Fibroblast of mammary gland (primary cell): ENCODE measurements at places on chromosomes 3 and 15.

DNA sequence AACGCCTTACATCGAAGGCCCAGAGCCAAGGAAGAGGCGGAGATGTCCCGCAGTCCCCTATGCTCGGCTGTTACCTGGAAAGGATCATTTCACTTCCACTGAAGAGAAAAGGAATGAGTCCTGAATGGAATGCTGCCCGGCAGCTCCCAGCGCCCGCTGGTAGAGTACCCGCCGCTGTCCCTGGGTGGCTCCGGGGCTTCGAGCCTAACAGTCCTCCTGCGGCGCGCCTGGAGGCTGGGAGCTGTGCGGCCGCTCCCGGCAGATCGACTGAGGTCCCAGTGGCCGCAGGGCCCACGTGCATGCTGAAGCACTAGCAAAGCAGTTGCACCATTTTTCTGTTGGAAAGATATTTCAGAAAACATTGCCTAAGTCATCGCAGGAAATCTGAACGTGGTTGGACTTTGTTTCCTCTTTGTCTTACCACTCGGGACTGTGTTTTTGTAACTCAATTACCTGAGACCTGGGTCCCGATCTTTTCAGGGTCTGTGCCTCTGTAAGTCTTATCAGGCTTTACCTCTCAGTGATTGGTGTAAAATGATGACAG, 984 bp downstream of the RNU6-1 start:
- no peak for DNase-seq

DNA sequence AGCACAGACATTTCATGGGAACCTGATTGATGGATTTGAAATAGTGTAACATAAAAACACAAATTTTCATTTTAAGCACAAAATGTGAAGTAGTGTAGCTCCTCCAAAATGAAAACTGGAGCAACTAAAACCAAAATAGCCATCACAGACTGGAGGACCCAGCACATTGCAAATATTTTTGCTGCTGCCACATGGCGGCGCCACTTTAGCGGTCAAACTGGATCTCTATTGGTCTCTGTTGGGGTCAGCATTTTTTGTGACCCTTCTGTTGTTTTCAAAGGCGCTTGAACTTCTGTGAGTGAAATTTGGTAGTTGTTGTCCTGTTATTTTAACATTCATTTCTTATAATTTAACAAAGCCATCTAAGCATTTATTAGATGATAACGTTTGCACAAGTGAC, 259.9 kb downstream of the IL20RB start:
- DNase-seq: no peak

DNA sequence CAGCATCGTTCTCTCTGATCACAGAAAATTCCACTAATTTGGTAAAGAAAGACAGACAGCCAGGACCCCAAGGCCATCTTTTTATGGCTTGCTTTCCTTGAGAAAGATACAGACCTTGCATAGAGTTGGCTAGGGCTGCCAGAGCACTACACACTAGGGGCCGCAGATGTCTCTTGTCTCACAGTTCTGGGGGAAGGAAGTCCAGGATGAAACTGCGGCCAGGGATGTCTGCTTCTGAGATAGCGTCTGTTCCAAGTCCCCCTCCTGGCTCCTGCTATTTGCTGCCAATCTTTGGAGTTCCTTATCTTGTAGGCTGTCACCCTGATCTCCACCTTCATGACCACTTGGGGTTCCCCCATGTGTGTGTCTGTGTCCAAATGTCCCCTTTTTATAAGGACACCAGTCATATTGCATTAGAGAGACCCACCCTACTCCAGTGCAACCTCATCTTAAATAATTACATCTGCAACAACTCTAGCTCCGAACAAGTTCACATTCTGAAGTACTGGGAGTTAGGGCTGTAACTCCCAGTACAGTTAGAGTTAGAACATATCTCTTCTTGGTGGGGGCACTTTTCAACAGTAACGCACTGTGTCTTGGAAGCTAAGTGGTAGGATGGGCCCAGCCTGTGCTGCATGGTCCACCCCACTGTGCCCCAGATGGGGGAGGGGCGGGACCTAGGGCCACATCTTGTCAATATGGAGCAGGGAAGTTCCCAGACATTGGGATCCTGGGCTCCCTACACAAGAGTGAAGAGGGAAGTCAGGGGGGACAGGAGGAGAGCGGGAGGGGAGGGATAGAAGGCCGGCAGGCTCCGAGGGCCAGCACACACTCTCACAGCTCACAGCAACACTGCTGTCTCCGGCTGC, 42.2 kb downstream of the KLF15 start:
- no peak for DNase-seq

DNA sequence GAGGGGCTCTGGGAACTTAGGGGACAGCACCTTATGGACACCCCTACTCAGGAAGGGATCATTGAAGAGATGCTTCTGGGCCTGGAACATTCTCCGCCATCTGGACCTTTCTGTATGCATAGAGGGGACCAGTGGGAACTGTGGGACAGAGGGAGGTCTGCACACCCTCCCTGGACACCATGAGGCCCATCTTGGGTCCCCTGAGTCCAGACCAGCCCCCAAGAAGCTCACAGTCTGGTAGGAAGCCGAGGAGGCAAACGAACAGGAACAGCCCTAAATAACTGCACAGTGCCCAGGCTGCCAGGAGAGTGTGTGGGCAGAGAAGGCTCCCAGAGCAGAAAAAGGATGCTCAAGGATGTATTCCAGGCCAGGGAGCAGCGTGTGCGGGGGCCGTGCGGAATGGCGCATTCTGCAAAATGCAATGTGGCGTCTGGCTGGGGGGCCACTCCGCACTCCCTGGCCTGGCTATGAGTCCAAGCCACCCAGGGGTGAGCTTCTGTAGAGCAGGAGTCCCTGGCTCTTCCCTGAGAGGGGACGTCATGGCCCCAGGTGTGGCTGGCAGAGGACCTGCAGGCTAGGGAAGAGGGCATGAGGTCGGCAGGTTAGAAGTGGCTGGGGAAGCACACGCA, 24.5 kb upstream of the KLF13 start:
- DNase-seq: no peak

- no peak for DNase-seq
Measured at GRCh38 chr3:136612512-136612911, 139.7 kb downstream of the STAG1 start.

- no peak for DNase-seq
Measured at GRCh38 chr15:31291048-31291578, 35.5 kb upstream of the KLF13 start.

DNA sequence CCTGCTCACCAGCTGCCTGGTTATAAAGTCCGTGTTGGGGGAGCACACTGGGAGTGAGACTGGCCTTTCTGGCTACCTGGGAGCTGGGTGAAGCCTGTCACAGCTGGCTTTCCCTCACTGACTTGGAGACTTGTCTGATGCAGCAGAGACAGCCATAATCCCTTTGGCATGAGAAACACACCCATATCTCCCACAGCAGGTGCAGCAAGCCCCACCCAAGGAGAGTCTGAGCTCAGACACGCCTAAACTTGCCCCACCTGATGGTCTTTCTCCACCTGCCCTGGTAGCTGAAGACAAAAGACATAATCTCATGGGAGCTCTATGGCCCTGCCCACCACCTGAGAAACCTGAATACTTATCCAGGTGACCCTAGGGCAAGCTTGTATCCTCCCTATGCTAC, 54.8 kb downstream of the NMD3 start:
- DNase-seq: no peak

- peak; percentile 2 for DNase-seq
Measured at GRCh38 chr3:31274326-31275024, 258.2 kb upstream of the STT3B start.

DNA sequence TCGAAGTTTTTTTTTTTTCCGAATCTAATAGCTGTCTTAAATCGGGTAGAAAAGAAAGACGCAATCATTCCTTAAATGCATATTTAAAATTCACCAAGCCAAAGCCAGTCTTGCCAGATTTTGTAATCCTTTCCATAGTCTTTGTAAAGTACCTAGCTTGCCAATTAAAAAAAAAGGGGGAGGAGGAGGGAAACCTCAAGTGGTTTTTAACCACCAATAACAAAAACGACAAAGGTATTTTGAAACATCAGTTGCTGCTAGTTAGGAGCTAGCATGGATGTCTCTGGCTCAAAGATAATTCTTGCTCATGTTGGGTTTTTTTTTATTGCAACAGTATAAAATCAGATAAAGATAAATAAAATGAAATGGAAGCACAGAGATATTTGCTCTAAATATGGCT, 187.9 kb downstream of the MECOM start:
- DNase-seq: no peak

DNA sequence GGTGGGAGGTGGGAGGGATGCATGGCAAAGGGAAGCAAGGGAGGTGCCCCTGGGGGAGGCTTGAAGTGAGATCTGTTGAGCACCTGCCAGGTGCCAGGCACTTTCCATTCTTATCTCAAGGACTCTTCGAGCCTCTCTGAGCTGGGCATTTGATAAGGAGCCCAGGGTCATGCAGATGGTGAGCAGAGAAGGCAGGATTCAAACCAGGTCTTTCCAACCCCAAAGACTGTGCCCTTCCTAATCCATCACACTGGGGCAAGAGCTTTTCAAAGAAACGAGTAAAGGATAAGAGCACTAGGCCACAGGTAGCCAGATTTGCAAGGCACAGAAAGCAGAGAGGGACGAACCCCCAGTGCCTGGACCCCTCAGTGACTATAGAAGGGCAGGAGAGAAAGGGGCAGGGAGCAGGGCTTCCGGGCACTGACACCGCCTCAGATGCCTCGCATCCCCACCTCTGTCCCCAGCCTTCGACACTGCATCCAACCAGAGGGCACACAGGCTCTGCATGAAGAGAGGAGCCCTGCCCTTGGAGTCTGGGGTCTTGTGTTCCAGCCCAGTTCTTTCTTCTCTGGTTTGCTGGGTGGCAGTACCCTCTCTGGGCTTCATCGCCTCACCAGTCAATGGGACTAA, 21.0 kb downstream of the IGDCC4 start:
- no peak for DNase-seq

DNA sequence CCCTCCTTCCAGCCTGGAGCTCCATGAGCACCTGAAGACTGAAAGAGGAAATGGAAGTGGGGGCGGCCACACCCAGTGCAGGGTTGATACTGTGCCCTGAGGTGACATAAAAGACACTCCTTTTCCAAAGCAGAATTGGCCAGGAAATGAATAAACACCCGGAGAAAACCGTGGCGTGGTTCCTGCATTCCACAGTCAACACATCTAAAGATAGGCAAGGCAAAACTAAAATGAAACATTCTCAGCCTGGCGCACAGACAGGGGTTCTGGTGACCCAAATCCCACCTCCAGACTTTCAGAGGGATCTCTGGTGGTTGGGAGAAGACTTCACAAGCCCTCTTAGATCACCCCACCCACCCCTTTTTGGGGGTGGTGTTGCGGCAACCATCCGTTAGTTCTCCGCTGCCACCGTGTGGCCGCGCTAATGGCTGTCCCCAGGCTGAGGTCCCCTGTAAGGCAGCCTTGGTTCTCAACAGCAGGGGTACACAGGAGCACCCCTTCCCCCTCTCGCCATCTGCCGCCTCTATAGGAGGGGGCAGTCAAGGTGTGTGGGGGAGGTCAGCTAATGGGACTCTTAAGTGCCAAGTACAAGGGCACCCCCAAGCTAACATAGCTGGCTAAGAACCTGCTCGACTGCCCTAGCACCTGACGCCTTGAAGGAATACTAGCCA, 2.5 kb upstream of the MST1R start:
- DNase-seq: peak; percentile 31

- no peak for DNase-seq
Measured at GRCh38 chr3:42130329-42131070, 39.3 kb downstream of the TRAK1 start.

DNA sequence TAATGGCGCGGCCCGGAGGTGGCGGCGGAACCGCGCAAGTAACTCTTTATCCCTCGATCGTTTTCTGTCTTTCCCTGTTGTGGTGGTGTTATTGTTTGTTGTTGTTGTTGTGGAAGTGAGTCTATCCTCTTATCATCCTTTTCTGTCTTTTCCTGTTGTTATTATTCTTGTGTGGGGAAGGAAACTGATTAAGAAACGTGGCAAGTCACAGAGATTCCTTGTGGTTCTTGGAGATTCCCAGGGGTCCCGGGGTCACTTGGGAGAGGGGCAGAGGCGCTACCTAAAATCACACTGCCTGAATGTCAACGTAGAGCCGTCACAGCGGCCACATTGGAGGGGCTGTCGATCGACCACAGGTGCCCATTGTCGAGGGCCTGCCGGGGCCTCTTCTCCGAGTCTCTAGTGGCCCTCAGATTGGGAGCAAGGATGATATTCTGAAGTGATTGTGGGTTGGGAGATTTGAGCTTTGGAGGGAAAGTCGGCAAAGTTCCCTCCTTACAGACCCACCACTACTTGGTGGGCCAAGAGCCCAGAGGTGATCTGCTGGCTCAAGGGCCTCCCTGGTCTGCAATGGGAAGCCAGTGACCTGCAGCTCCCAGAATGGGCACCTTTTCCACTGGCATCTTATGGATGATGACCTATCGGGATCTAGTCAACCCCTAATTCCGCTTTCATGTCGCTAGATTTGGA, 790 bp downstream of the PARP14 start:
- peak; percentile 11 for DNase-seq

DNA sequence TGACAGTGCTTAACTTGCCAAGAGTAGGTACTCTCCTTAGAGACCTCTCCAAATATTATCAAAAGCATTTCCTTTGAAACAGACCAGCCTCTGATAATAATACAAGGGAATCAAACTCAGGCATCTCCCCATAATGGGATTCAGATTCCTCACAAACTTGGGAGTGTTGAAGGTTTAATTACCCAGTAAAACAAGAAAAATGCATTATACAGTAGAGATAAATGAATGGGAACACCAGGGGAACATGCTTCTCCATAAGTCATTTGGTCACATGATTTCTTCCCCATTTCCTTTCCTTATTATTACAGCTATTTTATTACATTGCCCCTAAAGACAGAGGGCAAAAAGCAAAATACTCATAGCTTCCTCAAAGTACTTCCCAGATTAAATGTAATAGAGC, 325.0 kb upstream of the CDIN1 start:
- no peak for DNase-seq

GRCh38 chr3:56251343-56251945, 216.8 kb downstream of the ERC2 start:
- peak; percentile 64 for DNase-seq

- DNase-seq: no peak
Measured at GRCh38 chr15:63232405-63232804, 43.0 kb downstream of the RAB8B start.

DNA sequence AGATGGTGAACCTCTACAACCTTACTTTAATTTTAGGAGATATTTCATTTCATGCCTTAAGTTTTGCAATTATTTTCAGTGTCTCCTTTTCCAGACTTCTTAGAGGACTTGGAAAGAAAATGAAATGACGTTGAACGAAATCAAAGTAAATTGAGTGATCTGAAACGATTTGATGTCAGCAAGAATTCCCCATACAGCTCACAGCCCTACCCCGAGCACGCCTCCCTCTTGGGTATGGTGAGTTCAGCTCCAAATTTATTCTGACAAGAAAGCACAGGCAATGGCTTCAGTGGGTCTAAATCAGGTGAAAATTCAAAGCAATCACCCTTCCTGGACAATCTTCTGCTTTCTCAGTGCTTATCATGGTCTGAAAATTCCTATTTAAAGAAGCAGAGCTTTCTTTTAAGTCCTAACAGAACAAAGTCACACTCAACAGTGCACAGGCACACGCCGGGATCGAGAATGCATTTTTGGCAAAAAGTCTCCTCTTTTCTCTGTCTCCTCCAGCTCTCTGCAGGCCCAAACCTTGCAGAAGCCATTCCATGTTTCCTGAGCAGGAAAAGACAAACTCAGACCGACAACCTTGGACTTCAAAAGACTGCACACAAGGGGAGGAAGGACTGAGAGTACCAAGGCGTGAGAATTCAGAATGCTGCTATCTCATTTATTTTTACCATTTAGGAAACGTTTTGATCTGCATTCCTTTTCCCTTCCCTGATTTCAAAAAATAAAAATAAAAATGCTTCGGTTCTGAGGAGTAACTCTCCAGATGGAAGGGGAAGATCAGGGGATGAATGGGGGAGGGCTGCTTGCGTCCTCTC, 72.0 kb downstream of the CCNL1 start:
- peak; percentile 56 for DNase-seq
